Stimulated activated CD8-positive, alpha-beta memory T cell treated with anti-CD3 and anti-CD28 coated beads, Interleukin-4, amount 100 ng/mL, for 1 hour (primary cell): ENCODE measurements at places on chromosomes 1 and 21.

- DNase-seq: no peak
These were observed 16.8 kb downstream of the SYNJ1 start for GRCh38 chr21:32710987-32711386.

DNA sequence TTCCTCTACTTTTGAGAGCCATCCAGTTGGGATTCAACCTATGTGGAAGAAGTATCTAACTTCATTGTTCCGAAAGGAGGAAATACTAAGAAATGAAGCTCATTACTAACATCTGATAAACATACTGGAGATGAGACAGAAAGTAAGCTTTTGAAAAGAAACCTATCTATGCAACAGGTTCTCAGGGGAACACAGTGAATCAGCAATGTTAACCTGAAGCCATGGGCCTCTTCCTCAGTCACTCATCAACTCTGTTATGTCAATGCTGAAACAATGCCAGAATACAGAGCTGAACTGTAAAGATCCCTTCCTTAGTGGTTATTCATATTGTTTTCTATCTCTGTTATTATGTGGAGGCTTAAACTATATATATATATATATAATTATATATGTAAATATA is 55.5 kb upstream of the ESRRG start:
- DNase-seq: no peak

GRCh38 chr1:23101101-23101827 is 67.4 kb downstream of the LUZP1 start:
- DNase-seq: no peak

DNA sequence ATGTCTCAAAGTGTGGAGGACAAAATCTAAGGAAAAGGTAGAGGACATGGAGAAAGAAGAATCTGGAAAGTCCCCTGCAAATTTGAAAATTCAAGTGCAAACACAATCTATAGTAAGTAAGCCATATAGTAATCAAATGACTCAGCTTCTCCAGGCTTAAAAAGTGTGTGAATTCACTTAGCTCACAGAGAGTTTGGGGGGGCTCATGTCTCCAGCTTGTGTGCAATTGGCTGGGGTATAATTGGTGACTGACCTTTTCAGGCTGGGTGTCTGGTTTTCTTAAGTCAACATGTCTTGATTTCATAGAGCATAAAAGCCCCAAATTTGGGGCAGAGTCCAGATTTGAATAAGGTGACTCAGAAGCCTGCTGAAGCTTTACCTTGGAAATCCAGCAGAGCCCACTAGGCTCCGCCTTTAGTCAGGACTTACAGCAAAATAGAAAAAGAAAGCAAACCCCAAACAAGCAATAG is 8.6 kb downstream of the CLDN14 start:
- no peak for DNase-seq

DNA sequence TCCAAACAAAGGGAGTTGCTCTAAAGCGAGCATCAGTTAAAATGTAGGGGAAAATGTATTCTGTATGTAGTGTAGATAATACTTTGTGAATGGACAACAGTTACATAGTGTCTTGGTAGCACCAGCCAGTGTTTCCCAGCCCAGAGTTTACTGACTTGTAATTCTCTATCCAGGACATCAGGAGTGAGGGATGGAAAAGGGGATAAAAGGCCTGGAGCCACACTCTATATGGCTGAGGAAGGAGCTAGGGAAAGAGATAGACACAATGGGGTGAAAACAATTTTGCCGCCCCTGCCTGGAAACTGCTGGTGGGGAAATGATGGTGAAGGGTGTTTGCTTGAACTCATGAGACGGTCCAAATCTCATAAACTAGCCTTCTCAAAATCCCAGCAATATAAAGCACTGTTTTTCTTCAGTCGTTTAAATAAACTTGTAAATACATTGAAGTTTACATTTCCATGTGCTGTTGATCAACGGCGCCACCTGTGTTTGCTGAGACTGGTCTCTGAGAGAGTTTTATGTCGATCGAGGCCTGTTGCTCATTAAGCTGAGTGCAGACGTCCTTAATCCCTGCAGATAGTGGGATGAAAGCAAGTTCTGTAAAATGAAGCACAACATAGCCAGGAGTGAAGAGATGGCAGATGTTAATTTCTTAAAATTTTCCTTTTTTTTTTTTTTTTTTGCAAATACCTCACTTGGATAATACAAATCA is 27.9 kb upstream of the AGO1 start:
- no peak for DNase-seq

DNA sequence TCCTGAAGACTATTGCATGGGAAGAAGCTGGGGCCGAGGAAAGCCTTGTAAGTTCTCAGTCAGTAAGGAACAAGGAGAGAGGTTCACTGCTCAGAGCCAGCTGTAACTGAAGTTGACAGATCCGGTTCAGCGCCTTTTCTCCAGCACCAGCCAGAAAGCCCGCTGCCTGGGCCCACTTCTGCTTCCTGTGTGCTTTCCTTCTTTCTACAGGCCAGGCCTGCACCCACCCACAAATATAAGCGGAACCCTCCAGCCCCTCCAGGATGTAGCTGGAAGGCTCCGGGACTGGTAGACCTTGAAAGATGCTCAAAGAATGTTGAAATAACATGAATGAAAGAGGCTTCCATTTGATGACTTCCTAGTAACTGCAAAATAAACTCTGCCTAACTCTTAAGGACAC is 38.8 kb downstream of the PARP1 start:
- no peak for DNase-seq

DNA sequence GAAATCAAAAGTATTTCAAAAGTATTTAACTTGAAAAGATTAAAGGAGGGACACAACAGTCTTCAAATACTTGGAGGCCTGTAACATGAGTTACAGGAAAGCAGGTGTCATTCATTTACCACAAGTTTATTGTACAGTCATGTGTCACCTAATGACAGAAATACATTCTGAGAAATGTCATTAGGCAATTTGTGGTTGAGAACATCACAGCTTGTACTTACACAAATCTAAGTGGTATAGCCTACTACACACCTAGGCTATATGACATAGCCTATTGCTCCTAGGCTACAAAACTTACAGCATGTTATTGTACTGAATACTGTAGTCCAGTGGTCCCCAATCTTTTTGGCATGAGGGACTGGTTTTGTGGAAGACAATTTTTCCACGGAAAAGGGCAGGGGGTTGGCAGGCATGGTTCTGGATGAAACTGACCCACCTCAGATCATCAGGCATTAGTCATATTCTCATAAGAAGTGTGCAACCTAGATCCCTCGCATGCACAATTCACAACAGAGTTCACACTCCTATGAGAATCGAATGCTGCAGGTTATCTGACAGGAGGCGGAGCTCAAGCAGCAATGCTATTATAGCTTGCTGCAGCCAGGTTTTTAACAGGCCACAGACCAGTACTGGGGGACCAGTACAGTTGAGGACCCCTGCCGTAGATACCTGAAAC is 25.0 kb upstream of the PHTF1 start:
- DNase-seq: no peak

DNA sequence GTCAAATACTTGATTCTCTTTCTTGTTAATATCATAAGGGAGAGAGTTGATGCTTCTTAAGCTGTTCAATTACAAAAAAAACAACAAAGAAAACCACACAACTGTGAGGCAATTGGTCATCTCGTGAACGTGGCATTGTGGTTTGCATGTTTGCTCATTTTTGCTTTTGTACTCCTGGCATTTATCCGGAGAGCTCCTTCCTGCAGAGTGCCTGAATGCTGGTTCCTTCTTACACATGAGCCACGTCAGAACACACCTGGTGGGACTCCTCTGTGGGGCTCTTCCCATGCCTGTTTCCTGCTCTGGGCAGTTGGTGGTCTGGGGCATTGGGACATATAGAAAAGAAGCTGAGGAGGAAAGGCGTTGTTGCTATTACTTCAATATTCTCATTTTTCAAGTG is 25.7 kb downstream of the KCNK1 start:
- DNase-seq: no peak

DNA sequence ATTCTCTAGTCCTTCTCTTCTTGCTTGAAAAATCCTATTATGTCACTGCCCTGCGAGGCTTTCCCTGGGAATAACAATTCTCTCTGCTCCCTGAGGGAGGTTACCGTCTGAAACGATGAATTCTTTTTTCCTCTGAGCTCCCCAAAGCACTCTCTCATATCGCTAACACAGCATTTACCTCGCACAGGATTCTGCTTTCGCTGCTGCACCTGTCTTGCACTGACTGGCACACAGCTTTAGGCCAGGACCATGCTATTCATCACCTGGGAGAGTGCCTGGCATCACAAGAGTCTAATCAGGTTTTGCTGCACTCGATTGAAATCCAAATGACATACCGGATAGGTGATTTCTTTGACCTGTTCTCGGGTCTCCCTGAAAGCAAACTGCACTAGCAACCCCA is 52.8 kb upstream of the GNG4 start:
- no peak for DNase-seq

- DNase-seq: no peak
These were observed 13.5 kb upstream of the RNF186 start for GRCh38 chr1:19828546-19828945.

DNA sequence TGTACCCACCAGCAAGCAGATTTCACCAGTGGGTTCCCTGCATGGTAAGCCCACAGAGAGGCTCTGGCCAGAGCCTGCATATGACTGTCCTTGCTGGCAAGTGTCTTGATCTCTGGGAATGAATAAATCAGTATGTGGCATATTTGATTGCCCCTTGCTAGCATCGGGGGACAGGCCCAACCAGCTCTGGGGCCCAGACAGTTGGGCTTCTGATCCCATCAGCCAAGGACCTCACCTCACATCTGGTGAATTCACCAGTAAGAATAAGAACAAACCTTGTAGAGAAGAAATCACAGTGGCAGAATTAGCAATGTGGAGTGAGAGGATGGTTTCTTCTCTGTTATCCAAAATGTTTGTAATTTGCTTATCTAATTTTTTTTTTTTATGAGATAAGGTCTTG is 15.9 kb downstream of the SLC1A7 start:
- DNase-seq: no peak

GRCh38 chr1:222034790-222035189 is 292.9 kb upstream of the DUSP10 start:
- no peak for DNase-seq

- no peak for DNase-seq
These were observed 69.8 kb downstream of the LRIG2 start for GRCh38 chr1:113142791-113143190.

GRCh38 chr1:170755795-170756194 is 91.9 kb downstream of the PRRX1 start:
- no peak for DNase-seq

DNA sequence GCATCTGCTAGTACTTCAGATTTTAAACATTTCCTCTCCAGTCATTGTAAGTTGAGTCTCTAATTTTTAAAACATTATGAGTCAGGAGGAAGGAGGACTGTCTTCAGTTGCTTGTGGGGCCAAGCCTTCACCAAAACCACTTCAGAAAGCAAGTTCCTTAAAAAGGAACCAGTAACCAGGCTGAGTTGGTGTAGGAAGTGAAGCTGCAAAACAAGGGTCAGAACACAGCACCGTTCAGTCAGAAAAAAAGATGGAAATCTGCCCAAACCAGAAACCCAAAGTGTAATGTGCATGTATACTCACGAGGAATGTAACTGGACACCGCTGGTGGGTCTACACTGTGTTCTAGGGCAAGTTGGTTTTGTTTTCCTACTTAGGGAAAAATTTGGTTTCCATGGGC is 402.1 kb downstream of the SETD4 start:
- no peak for DNase-seq

DNA sequence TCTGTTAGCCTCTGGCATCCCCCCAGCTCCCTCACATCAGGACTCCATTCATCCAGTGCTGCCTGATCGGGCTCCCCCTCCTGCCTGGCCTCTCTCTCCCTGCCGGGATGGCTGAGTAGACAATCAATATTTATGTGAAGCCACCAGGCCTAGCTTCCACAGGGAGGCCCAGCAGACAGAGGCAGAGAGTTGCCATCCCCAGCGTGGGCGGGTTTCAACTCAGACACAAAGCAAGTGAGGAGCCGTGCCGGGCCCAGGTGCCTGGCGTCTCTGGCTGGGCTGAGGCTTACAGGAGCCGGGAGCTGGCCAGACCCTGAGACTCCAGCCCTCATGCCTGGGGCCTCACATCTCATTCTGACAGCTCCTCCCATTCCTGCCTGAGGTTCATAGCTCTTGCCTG is 34.5 kb upstream of the ATP2B4 start:
- no peak for DNase-seq

- no peak for DNase-seq
These were observed 2.7 kb downstream of the NRDC start for GRCh38 chr1:51875836-51876235.

DNA sequence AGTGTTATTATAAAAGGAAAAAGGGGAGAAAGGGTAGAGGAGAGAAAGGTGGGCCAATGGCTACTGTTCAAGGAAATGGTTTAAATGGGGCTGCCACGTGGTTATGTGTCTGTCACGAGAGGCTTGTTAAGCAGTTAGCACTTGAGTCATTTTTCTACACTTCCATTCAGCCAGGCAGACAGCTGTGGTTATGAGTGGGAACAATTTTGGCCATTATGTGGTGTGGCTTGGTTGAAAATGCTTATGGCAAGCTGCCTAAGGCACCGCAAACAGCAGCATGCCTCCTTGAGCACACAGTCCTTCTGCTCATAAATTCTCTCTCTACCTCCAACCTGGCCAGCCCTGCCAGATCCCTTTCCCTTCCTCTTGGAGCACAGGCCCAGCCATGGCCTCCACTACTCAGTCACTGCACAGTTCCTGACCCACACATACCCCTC is 3.2 kb upstream of the SRM start:
- no peak for DNase-seq

- DNase-seq: peak; percentile 56
These were observed 814 bp upstream of the DYRK3 start for GRCh38 chr1:206634365-206635079.

DNA sequence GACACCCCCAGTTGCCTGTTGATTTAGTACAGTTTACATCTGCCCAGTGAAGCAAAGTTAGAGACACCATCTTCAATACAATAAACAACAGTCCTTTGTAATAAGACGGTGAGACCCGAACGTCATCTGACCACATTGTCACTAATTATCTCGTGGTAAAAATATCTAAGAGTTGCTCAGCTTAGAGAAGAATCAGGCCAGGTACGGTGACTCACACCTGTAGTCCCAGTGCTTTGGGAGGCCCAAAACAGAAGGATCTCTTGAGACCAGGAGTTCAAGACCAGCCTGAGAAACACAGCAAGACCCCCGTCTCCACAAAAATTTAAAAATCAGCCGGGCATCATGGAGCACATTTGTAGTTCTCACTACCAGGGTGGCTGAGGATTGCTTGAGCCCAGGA is 53.5 kb downstream of the CD34 start:
- no peak for DNase-seq

GRCh38 chr1:156752843-156753482 is 1.5 kb upstream of the HDGF start:
- no peak for DNase-seq

GRCh38 chr1:199319341-199319740 is 680.5 kb downstream of the PTPRC start:
- no peak for DNase-seq

DNA sequence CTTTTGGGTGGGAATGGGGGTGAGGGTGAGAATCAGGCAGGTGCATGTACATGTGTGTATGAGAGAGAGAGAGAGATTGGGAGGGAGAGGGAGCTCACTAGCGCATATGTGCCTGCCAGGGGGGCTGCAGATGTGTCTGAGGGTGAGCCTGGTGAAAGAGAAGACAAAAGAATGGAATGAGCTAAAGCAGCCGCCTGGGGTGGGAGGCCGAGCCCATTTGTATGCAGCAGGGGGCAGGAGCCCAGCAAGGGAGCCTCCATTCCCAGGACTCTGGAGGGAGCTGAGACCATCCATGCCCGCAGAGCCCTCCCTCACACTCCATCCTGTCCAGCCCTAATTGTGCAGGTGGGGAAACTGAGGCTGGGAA is 95.0 kb downstream of the EPHB2 start:
- no peak for DNase-seq
